ENCODE measurements at places on chromosomes 1 and 21.

DNA sequence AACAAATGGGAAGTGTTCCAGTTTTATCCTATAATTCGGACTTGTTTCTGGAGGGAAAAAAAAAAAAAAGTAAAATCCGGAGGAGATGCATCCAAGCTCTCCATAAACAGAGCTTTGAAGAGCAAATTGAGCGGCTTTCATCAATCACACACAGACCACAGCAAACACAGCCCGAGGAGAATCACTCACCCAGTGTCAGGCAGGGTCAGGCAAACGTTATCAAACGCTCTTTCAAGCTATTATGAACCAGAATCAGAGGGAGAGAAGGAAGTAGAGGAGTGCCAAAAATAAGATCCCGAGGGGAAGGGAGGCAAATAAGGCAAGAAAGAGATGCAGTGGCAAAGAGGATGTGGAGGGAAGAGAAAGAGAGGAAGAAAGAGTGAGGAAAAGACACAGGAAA, 188.3 kb upstream of the CAMK1G start:
- DNase-seq: no peak

DNA sequence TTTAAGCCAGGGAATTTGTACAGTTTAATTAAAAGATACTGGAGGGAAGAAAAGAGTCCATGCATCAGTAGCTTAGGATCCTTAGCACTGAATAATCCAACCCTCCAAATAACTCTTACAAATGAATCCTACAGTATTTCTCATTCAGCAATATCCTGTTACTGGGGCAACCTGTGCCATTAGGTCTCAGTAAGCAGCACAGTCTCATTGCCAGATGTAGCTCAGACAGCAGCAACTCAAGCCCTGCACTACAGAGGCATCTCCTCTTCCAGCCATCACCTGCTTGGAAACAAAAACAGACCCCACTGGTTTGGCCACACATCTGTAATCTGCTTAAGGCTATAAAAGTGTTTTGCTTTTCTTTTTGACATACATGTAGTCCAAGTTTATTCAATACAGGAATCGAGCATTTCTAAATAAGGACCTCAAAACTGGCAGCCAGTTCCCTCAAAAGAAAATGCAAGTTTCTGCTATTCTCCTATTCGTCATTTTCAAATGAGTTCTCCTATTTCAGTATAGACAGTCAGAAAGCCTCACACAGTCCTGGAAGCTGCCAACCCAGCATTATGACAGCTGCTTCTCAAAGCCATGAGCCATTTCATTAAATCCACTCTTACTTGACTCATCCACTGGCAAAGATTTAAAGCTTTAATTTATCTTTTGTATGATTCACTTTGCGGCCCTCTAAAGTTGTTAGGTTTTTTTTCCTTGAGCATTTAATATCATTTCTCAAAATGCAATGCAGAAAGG, 129.0 kb downstream of the APP start:
- DNase-seq: no peak

DNA sequence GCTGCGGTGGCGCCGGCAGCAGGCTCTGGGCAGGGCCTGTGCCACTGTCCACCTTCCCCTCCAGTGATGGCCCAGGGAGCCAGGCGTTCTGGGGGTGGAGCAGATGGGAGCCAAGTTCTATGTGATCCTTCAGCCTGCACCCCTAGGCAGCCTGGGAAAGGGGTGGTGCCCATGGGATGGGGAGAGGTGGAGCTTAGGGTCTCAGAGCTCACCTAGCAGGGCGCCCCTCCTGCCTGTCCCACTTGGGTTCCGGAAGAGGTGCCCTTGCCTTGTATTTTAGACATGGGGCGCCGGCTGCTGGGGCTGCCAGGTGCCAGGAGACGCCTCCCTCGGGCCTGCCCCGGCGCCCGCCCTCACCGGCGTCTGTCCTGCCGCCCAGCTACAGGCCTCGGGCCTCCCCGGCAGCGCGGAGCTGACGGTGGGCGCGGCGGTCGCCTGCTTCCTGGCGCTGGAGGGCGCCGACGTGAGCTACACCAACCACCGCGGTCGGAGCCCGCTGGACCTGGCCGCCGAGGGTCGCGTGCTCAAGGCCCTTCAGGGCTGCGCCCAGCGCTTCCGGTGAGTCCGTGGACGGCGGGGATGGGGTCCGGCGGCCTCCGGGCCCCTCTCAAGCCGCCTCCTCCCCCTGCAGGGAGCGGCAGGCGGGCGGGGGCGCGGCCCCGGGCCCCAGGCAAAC, 3.1 kb upstream of the MMP23B start:
- no peak for DNase-seq

- DNase-seq: no peak
Observed at GRCh38 chr1:24299901-24300300, 19.3 kb upstream of the GRHL3 start.

GRCh38 chr1:83999316-83999819, 436 bp upstream of the TTLL7 start:
- DNase-seq: peak; percentile 79

GRCh38 chr21:45544449-45545235, 2.4 kb upstream of the SLC19A1 start:
- peak; percentile 4 for DNase-seq

GRCh38 chr1:101158424-101158823, 78.4 kb upstream of the S1PR1 start:
- no peak for DNase-seq

GRCh38 chr1:25973610-25974321, 24.1 kb downstream of the PAFAH2 start:
- DNase-seq: no peak

DNA sequence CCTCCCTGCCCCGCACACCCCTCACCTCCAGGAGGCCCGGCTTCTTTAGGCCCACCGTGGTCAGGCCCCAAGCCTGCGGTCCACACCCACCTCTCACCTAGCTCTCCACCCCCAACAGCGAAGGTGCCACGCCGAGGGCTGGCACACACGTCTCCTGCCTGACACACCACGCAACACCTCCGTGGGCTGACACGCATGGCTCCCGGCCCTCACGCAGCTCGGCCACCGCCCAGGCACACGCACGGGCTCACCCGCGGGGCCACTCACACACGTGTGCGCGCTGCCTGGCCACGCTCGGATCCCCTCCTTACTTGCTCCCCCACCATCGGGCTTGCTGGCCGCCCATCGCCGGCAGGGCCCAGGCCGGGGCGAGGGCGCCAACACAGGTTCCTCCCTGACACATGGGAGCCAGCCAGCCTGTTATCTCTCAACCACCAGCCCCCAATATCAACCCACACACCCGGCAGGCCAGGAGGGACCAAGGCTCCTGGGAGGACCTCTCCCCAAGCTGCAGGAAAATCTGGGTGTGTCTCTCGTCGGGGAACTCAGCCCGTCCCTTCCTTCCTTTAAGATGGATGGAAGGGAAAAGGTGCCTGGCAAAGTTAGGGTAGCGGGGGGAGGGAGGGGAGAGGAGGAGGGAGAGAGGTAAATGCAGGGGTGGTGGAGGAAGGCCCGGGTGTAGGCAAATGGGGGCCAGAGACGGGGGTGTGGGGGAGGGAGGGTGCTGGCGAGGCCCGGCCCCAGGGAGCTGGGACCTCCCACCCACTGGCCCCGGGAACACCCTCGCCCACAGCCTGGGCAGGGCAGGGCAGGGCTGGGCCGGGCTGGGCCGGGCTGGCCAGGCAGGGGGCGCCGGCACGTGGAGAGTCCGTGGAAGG, 546 bp downstream of the ELOVL1 start:
- DNase-seq: peak; percentile 25

GRCh38 chr1:2541619-2542245, 11.7 kb upstream of the HES5 start:
- peak; percentile 76 for DNase-seq

- peak; percentile 32 for DNase-seq
Observed at GRCh38 chr21:34004974-34005373, 68.4 kb upstream of the MRPS6 start.

GRCh38 chr21:17139696-17140095, 373.1 kb upstream of the CXADR start:
- no peak for DNase-seq

GRCh38 chr1:73635021-73635420, 563.0 kb downstream of the LRRIQ3 start:
- DNase-seq: no peak

DNA sequence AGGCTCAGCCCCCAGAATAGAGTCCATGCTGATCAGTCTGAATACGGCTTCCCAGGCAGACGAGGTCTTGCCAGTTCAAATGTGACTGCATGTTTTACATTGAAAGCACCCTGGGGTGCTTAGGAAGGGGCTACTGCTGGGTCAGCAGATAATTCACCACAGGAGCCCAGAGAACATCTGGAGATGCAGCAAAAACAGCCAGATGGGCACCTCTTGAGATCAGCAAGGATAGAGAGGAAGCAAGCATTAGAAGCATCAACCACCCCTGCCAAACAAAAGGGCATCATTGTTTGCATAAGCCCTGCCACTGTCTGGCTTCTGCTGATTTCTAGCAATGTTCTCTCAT, 403.1 kb downstream of the RRAGC start:
- DNase-seq: no peak

GRCh38 chr1:19208710-19209438, 1.2 kb downstream of the UBR4 start:
- no peak for DNase-seq

- no peak for DNase-seq
Observed at GRCh38 chr21:39900491-39900890, 33.3 kb downstream of the PCP4 start.

- DNase-seq: no peak
Observed at GRCh38 chr1:178330848-178331497, 165.8 kb downstream of the CLEC20A start.

DNA sequence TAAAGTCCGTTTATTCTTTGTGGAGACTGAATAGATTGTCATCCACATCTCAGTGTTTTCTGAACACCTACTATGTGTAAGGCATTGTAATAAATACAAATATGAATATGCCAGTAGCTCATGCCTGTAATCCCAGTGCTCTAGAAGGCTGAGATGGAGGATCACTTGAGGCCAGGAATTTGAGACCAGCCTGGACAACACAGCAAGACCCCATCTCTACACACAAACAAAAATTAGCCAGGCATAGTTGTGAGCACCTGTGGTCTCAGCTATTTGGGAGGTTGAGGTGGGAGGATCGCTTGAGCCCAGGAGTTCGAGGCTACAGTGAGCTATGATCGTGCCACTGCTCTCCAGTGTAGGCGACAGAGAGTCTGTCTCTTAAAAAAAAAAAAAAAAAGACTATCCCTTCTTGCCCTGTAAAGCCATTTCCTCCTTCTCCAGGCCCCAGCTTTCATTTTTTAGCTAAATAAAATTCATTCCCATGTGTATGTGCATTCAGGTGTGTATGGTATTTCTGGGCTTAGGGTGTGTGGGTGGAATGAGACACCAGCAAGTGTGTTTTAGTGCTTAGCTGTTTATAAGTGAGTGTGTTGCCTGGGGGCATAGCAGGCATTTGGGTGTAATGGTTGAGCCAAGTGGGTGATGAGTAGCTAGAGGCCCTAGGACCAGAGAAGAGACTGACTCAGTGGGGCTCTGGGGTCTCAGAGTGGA, 7.8 kb downstream of the CELSR2 start:
- no peak for DNase-seq

DNA sequence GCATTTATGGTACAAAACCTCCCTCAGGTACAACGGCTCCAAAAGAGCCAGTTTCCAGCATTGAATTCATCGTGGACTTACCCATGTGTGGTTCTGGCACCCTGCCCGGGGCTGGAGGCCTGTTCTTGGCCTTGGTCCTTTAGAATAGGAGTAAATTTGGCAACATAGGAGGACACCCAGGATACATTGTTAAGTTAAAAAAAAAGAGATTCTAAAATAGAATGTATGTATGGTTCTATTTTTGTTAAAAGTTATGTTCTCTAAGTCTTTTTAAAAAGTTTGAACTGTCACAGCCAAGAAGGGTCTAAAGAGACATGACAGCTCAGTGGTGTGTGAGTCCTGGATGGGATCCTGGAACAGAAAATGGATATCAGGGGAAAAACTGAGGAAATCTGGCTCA, 25.9 kb downstream of the EPHX1 start:
- DNase-seq: peak; percentile 82

DNA sequence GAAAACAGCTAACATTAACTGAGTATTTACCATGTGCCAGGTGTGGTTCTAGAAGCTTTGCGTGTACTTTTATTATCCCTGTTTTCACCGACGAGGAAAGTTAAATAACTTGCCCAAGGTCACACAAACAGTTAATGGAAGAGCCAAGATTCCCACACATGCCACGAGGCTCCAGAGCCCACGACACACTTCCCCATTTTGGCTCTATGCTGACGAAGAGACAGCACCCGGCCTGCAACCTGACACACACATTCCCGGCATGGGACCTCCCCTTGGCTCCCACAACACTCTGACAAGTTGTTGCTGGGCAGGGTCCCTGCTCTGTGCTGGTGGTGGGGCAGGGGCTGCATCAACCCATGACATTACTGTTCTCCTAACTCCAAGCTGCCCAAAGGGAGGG, 52.8 kb downstream of the RAP1GAP start:
- no peak for DNase-seq

GRCh38 chr1:154747740-154748404, 122.2 kb downstream of the KCNN3 start:
- peak; percentile 68 for DNase-seq

DNA sequence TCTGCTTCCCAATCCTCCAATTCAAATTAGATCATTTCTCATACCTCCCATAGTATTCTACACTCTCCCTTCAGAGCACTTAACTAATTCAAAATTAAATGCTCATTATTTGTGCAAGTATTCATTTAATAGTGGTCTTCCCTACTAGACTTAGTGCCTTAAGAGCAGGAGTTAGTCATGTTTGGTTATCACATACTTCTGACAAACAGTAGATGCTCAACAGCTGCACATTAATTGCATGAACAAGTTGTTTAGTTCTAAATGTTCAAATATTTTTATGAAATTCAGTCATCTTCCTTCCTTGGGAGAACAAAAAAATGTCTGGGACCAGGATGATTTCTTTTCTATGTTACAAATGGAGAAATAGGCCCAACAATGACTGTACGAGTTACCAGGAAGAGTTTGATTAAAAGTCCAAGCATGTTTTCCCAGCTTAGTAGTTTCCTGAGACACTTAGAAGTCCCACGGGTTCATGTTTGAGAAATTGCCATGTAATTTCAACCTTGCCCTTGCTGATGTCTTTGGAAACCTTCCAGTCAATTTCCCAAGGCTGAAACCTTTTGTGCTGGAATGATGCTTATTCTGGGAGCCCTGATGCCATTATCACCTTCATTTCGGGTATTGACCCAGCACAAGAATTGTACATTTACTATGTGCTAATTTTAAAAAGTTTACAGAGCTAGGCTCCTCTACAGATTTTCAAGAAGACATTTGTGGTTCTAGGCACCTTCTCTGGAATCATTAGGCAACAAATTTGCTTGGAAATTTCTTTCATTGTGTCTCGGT, 437.9 kb upstream of the PLXNA2 start:
- no peak for DNase-seq

- DNase-seq: no peak
Observed at GRCh38 chr21:35614396-35614921, 445.9 kb downstream of the SETD4 start.
